ENCODE measurements at places on chromosomes 2 and 18. TPM values are rescaled to one million over a fixed set of nuclear protein-coding genes. Genes with fewer than 3 reads are reported as not detected.

Gene LONRF2
- total RNA-seq: 0.81 TPM

Gene NFATC1
- 2.2 TPM for total RNA-seq

Gene HOXD13
- 0.06 TPM for total RNA-seq

Gene FOXD4L1
- total RNA-seq: not detected

Gene CRYGC
- not detected for total RNA-seq

Gene CPO
- total RNA-seq: not detected
